Activated CD4-positive, alpha-beta T cell treated with anti-CD3 and anti-CD28 coated beads, Interleukin-2, amount 50 U/mL, for 4 hours (primary cell): ENCODE measurements at places on chromosomes 5 and 9.

- DNase-seq: no peak
Observed at GRCh38 chr9:76302947-76303550, 91.2 kb downstream of the RFK start.

DNA sequence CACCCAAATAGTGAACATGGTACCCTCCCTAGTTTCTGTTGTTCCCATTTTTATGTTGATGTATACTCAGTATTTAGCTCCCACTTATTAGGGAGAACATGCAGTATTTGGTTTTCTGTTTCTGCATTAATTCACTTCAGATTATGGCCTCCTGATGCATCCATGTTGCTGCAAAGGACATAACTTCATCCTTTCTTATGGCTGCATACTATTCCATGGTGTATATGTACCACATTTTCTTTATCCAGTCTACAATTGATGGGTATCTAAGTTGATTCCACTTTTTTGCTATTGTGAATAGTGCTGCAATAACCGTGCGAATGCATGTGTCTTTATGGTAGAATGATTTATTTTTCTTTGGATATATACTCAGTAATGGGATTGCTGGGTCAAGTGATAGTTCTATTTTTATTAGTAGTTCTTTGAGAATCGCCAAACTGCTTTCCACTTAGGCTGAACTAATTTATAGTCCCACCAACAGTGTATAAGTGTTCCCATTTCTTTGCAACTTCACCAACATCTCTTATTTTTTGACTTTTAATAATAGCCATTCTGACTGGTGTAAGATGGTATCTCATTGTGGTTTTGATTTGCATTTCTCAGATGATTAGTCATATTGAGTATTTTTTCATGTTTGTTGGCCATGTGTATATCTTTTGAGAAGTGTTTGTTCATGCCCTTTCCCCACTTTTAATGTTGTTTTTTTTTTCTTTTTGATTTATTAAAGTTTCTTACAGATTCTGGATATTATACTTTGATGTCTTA, 79.6 kb downstream of the SMIM15 start:
- no peak for DNase-seq

GRCh38 chr5:138824924-138825863, 49.9 kb downstream of the LRRTM2 start:
- DNase-seq: no peak

DNA sequence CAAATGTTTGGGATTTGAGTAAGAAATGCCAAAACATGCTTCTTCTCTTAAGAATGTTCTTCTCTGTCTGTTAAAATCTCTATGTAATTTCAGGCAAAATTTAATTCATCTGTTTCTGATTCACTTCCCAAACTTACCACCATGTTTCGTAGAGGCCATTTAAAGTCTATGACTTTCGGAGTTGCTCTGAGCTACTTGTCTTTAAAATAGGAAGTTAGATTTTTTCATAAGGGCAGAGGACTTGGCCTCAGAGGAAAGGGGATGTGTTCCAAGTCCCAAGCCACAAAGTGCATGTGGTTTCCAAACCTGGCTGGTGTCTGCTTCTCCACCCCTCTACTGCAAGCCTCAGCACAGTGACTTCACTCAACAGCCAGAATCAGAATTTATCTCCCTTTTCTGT, 111.3 kb upstream of the ADRA1B start:
- no peak for DNase-seq

DNA sequence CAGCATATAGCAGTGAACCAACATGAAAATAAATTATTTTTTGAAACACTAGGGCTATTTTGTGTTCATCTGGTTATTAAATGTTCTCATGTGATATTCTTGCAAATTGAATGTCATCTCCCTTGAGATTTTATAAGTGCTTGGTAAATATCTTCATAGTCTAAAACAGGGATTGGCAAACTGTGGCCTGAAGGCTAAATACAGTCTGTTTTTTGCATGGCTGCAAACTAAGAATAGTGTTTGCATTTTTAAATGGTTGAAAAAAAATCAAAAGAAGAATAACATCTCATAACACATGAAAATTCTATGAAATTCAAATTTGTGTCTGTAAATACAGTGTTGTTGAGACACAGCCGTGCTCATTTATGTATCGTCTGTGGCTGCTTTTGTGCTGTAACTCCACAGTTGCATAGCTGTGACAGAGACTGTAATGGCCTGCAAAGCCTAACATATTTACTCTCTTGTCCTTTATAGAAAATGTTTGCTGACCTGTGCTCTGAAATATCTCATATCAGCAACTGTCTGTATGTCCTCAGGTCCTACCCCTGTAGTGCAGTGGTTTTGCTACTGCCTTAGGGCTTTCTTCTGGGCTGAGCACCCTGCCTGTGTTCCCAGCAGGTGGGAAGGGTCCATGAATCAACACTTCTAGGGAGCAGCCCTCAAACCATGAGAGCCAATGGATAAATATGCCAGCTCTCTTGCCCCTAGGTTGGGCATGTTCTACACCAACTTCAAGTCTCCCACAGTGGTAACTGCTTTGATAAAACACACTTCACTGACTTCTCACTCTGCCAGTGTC, 41.7 kb upstream of the ARRDC3 start:
- no peak for DNase-seq

DNA sequence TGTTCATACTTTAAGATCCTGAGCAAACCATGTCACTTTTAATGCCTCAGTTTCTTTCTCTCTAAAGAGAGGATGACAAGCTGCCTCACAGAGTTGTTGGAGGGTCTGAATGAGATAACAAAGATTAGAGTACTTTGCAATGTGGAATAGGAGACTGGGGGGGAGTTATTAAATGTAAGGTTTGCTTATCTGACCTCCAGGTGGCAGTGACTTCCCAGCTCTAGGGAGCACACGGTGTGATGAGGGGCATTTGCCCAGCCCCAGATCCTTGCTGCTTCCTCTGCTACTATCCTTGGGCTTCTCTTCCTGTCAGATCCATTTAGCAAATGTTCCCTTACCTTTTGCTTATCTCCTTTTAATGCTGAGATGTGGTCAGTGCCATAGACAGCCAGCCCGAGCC, 30.7 kb downstream of the ENHO start:
- no peak for DNase-seq

DNA sequence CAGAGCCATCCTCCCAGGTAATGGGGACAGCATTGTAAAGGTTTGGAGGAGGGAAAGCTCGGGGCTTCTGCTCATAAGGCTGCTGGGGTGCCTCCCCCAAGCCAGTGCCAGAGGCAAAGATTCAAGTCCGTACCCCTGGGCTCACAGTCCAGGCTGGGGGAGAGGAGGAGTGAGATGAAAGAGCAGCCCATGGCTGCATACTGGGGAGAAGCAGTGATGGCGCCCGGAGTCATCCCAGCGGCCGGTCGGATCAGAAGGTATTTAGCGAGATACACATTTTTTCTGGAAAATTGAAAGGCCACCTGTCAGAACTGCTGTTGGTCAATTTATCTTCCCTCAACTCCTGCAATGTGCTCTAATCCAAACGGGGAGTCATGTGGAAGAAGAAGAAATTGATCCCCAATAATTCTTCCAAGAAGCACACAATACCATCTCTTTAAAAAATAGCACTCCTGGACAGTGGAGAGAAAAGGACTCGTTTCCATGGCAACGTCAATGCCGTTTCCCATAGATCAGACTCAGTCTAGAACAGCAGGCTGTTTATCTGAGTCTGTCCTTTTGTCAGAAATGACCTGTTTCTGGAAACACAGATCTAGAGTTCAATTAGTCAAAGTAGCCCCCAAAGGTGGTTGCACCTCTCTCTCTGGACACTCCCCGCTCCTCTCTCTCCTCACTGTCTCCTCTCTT, 65.9 kb downstream of the NSG2 start:
- DNase-seq: no peak

DNA sequence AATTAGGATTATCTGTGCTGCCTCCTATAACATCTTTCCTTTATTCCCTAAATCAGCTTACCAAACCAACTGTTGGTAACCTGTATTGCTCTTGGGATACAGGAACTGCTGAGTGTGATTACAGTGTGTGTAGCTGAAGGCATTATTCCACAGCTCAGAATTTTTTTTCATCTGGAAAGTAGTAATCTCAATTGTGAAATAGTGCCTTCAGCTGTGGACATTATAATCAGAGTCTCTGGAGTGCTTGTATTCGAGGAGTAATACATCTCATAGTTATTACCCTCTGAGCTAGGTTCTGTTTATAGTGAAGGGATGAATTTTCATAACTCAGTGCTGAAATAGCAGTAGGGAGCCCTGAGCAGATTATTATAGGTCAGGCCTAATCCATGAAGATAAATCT, 199.5 kb downstream of the MAST4 start:
- no peak for DNase-seq

DNA sequence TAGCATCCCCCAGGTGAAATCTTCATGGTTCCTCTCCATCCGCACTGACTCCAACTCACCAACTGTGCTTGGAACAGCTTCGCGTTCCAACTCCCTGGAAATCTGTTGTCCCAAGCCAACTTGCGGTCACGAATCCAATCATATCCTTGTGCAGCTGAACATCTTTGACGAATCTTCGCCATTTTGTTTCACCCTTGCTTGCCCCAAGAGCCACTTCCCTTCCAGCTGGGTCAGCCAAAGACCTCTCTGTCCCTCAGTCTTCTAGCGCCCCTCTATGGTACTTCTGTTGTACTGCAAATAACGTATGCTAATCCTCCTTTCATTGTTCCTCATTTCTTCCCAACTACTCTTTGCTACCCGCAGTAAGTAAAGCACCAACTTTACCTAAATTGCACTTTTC, 61.0 kb upstream of the TARS1 start:
- DNase-seq: no peak

DNA sequence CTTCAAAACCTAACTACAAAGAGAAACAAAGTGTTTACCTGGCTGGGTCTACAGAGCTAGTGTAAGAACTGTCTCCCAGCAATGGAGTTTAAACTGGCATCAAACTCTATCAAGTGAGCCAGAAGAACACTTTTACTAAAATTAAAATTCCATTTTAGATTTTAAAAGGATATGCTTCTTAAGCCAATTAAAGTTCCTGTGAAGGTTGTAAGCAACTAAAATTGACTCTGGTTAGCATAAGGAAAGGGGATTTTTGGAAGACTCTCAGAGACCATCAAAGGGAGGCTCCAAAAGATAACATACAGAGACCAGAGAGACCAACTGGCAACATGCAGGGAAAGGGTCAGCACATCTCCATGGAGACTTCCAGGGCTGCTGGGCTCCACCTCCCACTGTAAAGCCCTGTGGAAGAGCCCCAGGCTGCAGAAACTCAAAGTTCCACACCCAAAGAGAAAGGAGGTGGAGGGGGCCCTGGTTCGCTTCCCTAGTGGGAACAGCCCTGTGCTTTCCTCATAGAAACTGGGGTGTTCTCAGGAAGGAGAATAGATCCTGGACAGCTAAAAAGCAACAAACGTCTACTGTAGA, 91.7 kb downstream of the AUH start:
- no peak for DNase-seq

DNA sequence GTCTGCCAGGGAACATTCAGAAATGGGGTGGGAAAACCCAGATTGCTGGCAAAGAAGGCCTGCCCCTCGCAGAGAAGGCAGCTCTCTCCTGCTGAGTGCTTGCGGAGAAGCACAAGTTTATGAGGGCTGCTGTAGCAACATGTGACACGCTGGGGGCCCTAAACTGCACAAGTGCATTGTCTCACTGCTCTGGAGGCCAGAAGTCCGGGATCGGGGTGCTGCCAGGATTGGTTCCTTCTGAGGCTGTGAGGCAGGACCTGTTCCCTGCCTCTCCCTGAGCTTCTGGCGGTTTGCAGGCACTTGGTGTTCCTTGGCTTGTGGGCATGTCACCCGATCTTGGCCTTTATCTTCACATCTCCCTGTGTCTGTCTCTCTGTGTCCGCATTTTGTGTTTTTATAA, 75.6 kb upstream of the NEURL1B start:
- DNase-seq: no peak

DNA sequence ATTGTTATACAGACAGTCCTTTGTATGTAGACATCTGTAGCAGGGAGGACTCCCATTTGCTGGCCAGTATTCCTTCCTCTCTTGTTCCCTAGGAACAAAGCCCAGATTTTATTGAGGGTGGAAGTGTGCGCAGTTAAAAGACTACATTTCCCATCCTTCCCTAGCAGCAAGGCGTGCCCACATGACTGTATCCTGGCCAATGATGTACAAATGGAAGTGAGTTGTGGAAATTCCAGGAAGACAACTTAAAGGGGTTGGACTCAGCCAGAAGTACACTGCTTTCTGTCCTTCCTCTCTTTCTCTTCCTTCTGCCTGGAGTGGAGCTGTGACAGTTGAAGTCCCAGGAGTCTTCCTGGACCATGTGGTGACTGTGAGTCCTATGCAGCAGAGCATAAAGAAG, 89.0 kb downstream of the HRH2 start:
- no peak for DNase-seq

- no peak for DNase-seq
Observed at GRCh38 chr9:113993838-113994540, 84.1 kb downstream of the AMBP start.

GRCh38 chr9:6667633-6668280, 22.2 kb upstream of the GLDC start:
- DNase-seq: no peak

DNA sequence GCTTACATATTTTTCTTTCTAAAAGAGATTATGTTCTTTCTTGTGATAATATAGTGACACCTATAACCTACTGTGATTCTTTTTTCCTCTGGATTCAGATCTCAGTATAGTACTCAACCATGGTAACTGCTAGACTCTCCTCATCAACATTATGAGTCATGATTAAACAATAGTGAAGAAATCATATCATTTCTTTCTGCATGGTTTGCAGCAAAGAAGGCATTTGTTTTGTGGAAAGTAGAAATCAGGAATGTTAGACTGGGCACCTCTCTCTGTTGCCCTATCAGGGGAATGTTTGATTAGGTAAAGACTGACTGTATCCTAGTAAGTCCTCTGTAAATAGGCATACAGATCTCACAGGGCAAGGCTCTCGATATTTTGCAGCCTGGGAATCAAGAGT, 25.6 kb upstream of the SMC2 start:
- DNase-seq: no peak

DNA sequence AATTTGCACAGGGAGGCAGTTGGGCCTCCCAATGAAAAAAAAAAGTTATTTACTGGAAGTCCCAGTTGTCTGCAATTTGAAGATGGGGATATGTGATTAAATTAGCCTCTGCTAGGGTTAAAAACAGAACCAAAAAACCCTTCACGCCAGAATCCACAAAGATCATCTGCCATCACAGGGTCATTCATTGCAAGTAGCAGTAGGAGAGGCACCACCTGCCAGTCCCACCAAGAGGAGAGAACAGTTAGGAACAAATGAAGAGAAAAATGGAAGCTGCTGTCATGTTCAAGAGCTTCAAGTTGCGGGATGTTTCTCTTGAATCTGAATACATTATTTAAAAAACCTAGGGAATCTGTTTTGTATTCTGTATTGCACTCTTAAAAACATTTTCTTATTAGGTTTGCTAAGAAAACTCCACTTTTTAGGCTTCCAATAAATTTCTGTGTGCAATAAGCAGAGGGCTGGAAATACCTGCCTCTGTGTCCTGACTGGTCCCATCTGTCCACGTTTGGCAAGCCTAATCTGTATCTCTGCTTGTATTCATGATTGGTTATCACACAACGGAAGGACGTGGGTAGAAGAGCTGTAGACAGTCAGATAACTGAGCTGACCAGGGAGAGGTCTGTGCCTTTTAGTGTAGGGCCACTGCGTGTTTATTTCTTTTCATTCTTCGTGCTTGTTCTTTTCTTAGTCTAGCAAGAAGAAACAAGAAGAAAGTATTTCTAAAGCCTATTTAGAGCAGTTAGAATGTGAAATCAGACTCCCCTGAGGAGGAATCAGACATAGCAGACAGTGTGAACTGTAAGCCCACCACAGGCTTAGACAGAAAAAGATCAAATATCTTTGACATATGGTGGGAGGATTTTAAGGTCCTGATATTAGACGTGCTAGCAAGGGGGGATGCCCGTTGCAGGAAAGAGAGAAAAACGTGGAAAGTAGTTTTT, 630.6 kb upstream of the SEMA6A start:
- no peak for DNase-seq
